ENCODE measurements at places on chromosomes 12 and 14. TPM values are rescaled to one million over a fixed set of nuclear protein-coding genes. Genes with fewer than 3 reads are reported as not detected.

Gene ZNF385A
- 0.77 TPM for total RNA-seq

Gene ING4
- 17.4 TPM for total RNA-seq

Gene CLEC2A
- total RNA-seq: not detected

Gene INSM2
- 0.07 TPM for total RNA-seq

Gene ADCY6
- total RNA-seq: 0.37 TPM

Gene SAMD4A
- 2.4 TPM for total RNA-seq

Gene TAPBPL
- total RNA-seq: 29.1 TPM

Gene SMOC1
- total RNA-seq: not detected

DNA sequence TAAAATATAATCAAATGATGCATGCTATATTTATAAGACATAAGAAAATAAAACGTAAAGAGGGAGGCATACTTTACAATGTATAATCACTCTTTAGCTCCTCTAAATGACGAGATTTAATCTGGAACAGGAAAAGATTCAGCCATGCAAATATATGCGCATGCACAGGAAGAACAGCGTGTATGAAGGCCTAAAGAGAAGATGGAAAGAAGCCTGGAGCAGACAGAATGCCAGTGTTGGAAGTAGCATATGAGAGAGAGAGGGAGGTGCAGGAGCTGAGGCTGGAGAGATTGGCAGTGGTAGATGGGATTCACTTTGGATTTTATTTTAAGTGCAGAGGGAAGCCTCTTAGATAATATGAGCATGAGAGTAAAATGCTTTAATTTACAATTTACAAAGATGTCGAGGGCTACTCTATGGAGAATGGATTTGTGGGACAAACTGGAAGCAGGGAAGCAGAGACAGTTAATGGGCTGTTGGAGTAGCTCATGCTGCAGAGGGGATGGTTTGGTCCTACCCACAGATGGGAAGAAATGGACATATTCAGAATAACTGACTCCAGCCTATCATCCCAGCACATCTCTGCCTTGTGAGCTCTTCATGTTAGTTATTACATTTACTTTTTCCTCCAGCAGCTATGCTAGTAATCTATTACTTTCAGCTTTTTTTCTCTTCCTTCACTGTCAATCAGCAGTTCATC, 411.1 kb downstream of the TMTC2 start:
- no peak for DNase-seq

DNA sequence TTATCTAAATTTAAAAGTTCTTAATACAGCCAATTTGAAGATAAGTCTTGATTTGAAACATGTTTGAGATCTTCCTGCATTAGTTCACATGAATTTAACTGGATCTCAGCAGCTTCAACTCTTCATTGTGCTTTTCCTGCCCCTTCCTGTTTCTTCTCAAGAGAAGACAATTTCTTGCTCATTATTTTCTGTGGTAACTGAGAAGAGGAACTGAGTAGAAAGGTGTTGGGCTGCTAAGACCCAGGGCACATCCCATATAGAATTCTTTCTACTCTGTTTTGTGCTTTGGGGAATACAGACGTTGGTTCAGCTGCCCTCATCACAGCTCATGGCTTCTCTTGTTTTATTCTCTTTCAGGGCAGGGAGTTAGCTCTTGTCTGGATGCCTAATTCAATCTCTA, 110.2 kb downstream of the SNAPC1 start:
- DNase-seq: no peak

DNA sequence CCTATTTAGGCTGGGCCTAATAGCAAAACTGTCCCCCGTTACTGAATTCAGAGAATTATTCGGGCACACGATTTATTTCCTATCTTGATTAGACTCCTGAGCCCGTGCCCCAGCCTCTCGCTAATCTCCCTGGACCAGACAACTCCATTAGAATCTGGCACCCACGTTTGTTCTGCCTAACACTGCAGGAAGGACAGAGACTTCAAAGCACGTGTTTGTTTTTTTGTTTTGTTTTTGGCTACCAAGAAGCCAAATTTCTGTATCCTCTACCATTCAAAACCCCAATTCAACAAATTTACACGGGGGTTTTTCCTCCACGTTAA, 4.8 kb downstream of the USP44 start:
- no peak for DNase-seq

DNA sequence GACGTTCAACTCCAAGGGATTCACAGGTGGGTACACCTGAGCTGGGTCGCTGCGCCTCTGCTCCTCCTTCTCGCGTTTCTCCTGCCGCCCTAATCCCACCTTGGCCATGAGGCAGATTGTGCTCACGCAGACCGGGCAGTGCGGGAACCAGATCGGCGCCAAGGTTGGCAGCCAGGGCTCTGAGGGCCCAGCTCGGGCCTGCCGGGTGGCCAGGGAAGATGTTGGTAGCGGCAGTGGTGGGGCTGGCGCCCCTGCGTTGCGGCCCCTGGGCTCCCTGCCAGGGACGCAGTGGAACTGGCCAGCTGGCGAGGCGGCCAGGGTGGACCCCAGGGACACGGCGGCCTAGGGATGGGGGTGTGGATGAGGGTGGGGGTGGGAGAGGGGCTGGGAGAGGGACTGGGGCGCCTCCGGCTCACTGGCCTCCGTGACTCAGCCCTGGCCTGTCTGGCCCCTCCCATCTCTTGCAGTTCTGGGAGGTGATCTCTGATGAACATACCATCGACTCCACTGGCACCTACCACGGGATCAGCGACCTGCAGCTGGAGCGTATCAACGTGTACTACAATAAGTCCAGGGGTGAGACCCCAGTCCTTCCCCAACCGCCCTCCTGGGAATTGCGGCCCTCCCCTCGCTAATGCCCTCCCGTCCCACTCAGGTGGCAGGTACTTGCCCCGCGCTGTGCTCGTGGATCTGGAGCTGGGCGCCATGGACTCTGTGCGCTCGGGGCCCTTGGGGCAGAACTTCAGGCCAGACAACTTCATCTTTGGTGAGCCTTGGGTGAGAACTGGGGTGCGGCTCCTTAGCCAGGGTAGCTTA, 114.9 kb upstream of the ALG10B start:
- no peak for DNase-seq

DNA sequence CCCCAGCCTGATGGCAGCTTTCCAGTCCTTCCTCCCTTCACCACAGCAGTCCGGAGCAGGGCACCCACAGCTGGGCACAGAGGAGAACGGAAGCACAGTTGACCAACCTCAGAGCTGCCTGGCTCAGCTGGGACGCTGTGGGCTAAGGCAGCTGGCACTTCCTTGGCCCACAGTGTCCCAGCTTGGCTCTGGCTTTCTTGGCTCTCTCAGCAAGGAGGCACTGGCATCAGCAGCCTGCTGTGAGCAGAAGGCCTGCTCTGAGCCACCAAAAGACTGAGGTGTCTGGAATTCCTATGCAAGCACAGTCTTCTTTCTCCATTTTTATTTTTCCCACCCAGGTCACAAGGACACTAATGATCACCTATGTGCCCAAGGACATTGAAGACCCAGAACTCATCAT, 32.6 kb downstream of the NGB start:
- no peak for DNase-seq

DNA sequence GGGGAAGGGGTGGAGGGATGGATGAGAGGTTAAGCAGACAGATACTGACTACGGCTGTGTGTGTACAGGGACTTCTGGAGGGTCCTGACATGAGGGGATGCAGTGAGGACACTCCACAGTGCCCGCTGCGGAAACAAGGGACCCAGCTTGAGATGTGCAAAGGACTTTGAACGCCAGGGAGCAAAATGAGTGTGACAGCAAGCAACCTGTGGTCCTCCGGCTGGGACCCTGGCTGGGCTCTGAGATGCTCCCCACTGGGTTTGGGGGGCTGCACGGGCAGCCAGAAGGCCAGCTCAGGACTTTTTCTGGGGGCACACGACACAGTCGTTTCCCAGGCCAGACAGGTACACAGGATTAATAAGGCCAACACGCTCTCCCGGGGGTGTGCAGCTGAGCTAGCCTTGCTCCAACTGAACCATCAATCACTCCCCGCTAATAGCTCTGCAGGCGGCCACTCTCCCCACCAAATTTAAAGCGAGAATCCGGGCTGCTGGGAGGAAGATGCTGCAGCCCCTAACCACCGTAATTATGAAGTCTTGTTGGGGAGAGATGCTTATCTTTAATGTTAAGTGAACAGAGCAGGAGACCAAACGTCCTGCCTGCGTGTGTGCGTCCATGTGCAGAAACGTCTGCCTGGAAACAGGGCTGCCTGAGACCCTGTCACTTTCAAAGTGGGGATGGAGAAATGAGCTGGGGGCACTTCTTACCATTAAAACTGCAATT, 51.6 kb upstream of the DLK1 start:
- no peak for DNase-seq

- no peak for DNase-seq
Measured at GRCh38 chr12:42810006-42810405, 220.5 kb upstream of the PRICKLE1 start.

DNA sequence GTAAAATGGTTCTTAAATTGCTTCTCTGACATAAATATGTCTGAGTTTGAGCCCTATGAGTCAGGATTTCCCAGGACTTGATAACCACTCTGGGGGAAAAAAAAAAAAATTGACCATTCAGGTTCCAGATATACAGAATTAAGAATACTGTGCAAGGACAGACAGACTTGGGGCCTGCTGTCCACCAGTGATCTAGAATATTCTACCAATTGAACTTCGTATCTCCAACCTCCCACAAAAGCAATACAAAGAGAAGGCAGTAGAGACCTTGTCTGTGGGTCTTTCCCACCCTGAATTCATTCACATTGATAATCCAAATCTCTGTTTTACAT, 4.1 kb downstream of the SINHCAF start:
- DNase-seq: no peak

DNA sequence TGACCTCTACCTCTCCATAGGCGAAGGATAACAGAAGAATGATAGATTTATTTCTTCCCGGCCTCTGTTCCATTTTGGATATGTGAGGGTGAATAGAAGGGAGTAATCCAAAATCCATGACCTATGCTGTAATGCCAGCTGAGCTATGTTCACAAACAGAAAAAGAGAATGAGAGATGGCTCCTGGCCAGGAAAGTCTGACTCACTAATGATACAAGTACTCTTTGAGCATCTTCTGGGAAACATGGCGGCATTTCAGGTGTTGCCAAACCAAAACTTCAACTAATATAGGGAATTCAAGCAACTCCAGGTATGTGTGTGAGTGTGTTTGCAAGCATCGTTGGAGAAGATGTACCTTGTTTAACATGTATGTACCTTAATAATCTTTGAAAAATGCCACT, 55.1 kb downstream of the MED13L start:
- DNase-seq: no peak

GRCh38 chr14:90349739-90350138, 18.0 kb upstream of the NRDE2 start:
- no peak for DNase-seq

GRCh38 chr12:105292705-105293104, 37.8 kb upstream of the C12orf75 start:
- no peak for DNase-seq

- no peak for DNase-seq
Measured at GRCh38 chr12:25894759-25895158, 63.7 kb upstream of the RASSF8 start.

GRCh38 chr14:94157197-94157596, 16.9 kb upstream of the PPP4R4 start:
- DNase-seq: no peak

DNA sequence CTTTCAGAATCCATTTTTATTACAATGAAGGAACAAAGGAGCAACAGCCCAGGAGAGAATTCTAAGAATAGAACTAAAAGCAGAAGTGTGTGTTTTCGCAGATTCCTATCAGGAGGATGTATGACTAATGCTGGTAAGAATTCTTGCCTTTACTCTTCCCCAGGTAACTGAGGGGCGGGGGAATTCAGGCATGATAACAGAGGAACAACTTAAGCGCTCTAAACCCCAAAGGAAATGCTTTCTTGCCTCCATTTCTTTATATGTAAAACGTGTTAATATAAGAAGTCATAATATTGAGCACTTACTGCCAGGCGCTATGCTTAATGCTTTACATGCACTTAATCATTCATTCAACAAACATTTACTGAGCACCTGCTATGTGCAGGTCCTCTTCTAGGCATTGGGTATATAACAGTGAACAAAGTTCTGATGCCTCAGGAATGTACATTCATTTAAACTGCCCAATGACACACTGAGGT, 4.5 kb downstream of the HCAR1 start:
- DNase-seq: no peak

- no peak for DNase-seq
Measured at GRCh38 chr12:55721601-55722213, 1.5 kb downstream of the RDH5 start.

DNA sequence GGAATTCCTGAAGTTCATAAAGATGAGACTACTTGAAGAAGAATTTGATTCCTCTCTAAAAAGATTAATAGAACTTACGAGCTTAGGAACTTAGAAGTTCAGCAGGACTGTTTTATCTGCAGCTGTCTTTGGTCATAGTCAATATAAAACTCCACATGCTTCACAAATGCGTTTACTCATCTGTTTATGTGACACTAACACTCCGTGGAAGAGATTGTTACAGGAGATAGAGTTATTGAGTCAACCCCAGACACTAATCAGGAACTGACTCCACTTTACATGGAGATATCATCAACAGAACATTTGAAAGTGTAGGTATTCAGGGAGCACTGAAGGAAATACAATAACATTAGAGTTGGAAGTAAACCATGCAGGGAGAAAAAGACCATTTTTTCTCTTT, 92.8 kb downstream of the LRFN5 start:
- DNase-seq: no peak

DNA sequence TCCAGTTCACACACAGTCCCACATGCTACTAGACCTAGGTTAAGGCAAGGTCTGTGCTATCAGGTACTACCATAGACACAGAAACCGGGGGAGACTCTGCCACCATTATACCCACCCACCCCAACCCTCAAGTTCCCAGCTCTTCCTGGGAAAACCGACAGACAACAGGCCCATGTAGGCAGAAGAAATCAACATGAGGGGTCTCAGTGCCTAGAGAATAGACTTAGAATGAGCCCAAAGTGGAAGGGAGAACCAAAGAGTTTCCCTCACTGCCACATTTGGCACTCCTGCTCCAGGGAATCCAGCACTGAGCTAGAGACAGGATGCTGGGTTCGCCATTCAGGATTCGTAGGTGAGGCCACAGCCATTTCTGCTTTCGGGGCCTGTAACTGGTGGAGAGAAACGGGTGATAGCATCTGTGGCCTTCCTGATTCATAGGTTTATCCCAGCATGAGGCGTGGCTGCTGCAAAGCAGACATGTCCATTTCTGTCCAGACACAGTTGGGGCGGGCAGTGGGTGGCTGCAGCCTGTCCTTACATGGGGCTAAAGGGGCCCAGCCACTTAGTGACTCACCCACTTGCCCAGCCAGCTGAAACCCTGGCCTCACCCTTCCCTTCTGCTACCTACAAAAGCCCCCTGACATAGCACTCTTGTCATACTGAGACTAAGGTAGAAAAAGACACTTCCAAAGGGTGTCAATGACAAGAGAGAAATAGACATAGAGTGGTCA, 69.4 kb downstream of the IRF2BPL start:
- DNase-seq: no peak

GRCh38 chr12:100474617-100475016, 951 bp downstream of the NR1H4 start:
- DNase-seq: no peak

Data from CD8-positive, alpha-beta memory T cell (primary cell).